ENCODE measurements at places on chromosomes 7 and 10.

- DNase-seq: no peak
Observed at GRCh38 chr7:44103923-44104859, at the start of gene AEBP1. TSS of gene AEBP1 (plus strand) at chr7:44104345. CDS start at chr7:44104666, 321 bp downstream.

GRCh38 chr7:92466682-92467081 lies 11.1 kb downstream of the ERVW-1 start:
- no peak for DNase-seq

- DNase-seq: no peak
Observed at GRCh38 chr10:132873395-132873794, 69.0 kb downstream of the CFAP46 start.

GRCh38 chr7:116986611-116987565 lies 33.6 kb downstream of the ST7 start:
- no peak for DNase-seq

GRCh38 chr10:59708816-59709394 lies 745 bp downstream of the SLC16A9 start:
- no peak for DNase-seq

GRCh38 chr7:29988424-29989256 lies 961 bp downstream of the SCRN1 start:
- DNase-seq: no peak

- no peak for DNase-seq
Observed at GRCh38 chr10:121823993-121824463, 103.8 kb downstream of the ATE1 start.

DNA sequence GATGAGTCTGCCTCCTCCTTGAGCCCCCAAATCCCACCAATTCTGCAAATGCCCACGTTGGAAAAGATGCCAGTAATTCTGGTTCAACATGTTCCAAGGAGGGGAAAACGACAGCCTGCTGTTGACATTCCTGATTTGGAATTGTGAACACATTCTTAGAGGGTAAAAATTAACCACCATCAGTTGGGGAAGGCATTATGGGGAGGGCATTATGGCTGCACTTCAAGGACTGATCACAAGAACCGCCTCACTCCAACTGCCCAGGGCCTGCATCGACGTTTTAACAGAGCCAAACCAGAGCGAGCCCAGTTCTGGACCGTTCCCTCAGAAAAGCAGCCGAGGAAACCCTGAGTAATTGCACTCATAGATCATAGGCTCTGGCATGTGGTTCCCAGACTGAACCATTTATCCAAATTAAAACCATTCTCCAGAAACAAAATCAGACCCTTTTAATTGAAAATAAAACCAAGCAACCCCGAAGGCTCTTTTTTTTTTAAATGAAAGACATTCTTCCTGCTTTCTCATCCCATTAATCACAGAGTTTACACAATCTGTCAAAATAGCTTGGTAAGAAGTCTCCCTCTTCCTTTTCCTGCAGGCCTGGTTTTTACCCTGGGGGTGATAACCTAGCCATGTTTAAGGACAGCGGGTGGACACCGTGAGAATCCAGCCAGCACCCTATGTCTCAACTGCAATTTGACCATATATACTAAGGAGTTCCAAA lies 8.0 kb downstream of the TNS3 start:
- DNase-seq: no peak
